ENCODE measurements at places on chromosomes 2 and 18.

DNA sequence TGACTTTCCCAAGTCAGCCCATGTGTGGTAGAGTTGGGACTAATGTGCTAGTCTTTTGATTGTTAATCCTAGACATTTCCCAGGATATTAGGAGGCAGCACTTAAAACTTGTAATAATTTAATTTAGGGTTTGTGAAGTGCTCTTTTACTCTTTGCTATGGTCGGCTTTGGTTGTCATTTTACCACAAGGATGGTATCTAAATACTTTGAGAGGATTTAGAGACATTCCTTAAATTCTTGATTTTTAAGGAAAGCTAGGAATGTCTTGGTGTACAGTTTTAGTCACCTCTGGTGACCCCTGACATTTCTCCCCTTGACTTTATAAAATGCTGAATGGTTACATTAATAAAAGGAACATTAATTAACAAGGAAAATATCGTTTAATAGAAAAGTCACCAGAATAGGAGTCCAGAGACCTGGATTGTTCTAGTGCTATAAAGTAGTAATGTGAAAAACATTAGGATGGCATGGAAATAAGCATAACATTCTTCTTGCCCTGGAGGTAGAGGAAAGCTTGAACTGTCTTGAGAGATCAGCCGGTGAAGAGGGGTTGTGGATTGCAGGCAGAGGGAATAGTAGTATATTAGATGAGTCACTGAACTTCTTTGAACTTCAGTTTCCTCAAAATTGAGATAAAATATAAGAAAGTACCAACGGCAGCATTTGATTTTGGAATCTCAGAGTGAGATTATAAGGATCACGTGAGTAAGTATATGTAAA, 209.2 kb downstream of the MCFD2 start:
- no peaks in the 10 kb centered on the region for H3K36me3 ChIP-seq
- H3K27me3 ChIP-seq = no peaks in the 10 kb centered on the region
- H3K4me3 ChIP-seq = no peak overlapping the region
- peaks cover 8% of the 10 kb centered on the region for H3K4me1 ChIP-seq
- DNase-seq = no peak

GRCh38 chr2:54704688-54705605, 18.5 kb upstream of the EML6 start:
- no peak overlapping the region for H3K27ac ChIP-seq
- no peaks in the 10 kb centered on the region for H3K4me1 ChIP-seq
- no peaks in the 10 kb centered on the region for H3K36me3 ChIP-seq
- DNase-seq = no peak
- peaks cover 2% of the 10 kb centered on the region for H3K27me3 ChIP-seq
- no peak overlapping the region for H3K4me3 ChIP-seq

DNA sequence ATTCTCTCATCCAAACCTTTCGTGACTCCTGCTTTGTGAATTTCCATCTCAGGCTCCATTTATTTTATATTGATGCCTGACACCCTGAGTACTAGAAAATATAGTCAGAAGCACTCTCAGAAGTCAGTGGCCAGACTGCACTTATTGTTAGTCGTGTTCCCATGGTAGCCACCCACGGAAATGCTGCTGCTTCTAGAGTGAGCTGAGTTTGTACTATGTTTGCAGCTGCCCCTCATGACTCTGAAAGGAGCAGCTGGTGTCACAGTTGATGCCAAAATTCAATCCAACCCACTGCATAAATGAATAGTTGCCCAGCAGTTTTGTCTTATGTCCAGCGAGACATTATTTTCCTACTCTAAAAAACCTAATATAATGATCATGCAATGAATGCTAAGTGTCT, 265.2 kb upstream of the SPHKAP start:
- no peak overlapping the region for H3K4me3 ChIP-seq
- DNase-seq = no peak
- H3K27me3 ChIP-seq = no peaks in the 10 kb centered on the region

DNA sequence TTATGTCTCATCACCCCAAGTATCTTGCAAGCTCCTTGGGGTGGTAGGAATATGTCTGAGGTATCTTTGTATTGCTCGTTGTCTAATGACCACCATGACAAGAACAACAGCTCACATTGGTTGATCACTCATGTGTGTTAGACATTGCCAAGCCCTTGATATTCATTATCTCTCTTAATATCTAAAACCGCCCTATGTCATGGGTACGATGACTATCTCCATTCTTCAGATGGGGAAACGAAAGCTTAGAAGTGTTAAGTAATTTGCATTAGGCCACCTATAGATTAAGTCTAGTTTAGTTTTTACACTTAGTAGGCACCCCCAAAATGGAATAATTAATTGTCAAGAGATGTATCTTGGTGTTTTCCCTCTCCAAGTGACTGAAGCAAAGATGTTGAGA, 57.0 kb downstream of the ICOS start:
- no peak overlapping the region for H3K4me3 ChIP-seq
- H3K4me1 ChIP-seq = peaks cover 3% of the 10 kb centered on the region
- H3K27me3 ChIP-seq = no peaks in the 10 kb centered on the region
- no peak for DNase-seq

DNA sequence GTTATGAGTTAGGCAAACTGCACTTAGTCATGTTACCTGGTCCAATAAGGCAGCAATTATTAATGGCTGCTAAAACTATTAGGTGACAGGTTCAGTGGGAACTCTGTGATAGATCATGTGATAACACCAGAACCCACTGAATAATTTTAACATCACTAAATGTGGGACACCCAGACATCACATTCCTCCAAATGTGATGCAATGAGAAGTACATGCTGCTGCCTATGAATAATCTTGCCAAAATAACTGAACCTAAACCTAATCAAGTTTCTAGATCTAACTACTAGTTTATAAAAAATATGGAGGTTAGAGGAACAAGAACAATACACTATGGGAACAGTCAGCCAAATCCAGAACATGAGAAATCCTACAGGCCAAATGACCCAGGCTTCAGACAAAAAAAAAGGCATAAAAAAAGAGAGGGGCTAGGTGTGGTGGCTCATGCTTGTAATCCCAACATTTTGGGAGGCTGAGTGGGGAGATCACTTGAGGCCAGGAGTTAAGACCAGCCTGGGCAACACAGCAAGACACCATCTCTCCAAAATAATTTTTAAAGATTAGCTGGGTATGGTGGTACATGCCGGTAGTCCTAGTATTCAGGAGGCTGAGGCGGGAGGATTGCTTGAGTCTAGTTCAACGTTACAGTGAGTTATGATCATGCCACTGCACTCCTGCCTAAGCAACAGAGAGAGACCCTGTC, 7.0 kb upstream of the ACTR2 start:
- no peaks in the 10 kb centered on the region for H3K4me1 ChIP-seq
- H3K36me3 ChIP-seq = no peaks in the 10 kb centered on the region
- H3K4me3 ChIP-seq = no peak overlapping the region
- H3K27ac ChIP-seq = no peak overlapping the region
- no peak for DNase-seq

- no peaks in the 10 kb centered on the region for H3K27me3 ChIP-seq
- no peak overlapping the region for H3K4me3 ChIP-seq
- DNase-seq = no peak
- H3K36me3 ChIP-seq = no peaks in the 10 kb centered on the region
- H3K27ac ChIP-seq = no peak overlapping the region
Observed at GRCh38 chr2:206647985-206648384, 5.7 kb downstream of the FAM237A start.
